ENCODE measurements at places on chromosomes 13 and 19.

DNA sequence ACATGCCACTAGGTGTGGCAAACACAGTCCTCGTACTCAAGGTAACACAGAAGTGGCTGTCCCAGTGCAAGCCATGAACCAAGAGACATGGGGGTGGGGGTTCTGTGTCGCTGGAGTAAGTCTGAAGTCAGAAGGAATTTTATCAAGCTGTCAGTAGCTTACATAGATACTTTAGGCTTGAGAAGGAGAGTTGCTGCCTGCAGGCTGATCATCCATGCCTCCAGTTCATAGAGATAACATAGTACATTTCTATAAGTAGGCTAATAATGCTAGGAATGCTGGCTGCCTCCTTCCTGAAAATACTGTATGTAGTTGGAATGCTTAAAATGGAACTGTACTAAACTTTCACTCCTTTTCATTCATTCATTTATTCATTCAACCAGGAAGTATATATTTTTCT is 70.1 kb downstream of the CAB39L start:
- no peak for DNase-seq

DNA sequence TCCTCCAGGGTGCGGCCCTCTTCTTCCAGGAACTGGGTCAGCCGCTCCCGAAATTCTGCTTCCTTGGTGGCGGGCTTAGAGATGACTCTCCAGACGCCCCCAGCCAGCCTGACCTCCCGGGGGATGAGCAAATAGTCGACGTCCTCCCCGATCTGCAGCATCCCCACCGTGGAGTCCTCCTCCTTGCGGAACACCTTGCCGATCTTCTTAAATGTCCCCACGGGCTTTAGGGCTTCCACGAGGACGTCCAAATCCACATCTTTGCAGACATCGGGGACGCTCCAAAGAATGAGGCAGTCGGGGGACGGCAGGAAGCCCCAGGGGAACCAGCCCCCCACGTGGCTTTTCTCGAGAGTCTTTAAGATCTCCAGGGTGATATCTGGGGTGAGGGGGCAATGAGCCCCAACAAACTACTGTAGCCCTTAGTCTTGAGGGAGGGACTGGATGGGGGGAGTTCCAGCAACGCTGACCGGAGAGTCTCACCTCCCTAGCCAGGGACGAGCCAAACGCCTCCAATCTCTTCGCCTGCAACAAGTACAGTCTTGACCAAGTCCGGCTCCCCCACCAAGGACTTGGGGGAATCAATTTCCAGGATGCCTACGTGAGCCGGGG is 608 bp downstream of the CCDC8 start:
- no peak for DNase-seq

- DNase-seq = no peak
Observed at GRCh38 chr13:48873587-48873986, 102.1 kb upstream of the FNDC3A start.

- DNase-seq = no peak
Observed at GRCh38 chr19:54345938-54346386, 7.0 kb upstream of the LILRA4 start.

GRCh38 chr13:95644601-95645052 is at the start of gene DZIP1:
DZIP1 (minus strand) TSS chr13:95644706; CDS start chr13:95642029, 2,677 bp downstream.
- no peak for DNase-seq

DNA sequence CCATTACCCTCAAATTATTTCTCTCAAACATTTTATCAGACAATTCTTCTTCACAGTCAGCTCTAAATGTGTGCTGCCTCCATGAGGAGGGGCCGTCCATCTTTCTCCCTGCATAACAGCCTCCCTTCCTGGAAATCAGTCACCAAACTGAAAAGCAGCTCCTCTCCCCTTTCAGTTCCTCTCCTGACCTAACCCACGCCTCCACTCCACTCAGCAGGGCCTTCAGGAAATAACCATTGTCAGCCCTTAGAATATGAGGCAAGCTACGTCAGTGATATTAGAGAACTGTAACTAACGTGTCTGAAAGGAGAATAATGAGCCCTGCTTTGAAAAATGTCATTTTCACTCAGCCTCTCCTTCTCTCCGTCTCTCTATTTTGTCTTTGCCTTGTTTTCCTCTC is 116.2 kb downstream of the OLFM4 start:
- DNase-seq = no peak

DNA sequence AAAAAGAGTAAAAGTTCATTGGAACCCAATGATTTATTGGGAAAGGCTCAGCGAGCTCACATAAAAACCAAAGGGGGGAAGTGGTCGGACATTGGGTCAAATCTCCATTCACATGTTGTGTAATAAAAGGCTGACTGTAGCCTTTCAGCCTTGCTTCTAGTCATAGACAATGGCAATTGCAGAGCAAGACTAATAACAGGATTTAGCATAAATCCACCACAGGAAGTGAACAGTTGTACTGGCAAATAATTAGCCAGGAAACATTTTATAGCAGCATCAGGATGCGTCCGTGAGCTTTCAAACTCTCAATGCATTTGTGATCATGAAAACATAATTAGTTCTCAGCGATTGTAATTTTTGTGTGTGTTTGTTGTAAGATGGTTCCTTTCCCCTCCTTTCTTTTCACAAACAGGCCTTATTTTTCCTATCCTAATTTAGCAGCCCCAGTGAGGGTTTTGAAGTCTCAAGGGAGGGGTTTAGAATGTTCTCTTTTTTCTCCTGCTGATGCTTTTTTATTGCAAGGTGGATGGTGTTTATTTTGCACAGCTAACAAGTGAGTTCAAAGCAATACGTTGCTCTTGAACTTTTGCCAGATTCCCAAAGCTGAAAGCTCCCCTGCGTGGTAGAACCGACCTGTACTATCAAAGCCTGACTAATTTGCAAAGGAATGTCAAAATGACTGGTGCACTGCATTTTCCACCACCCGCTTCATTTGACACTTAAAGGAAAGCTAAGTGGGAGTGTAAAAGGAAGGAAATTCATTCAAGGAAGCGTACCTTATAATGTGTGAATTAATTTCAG is 105.6 kb downstream of the SPRY2 start:
- no peak for DNase-seq

- DNase-seq = no peak
Observed at GRCh38 chr13:109784590-109785140, 1.7 kb downstream of the IRS2 start.

DNA sequence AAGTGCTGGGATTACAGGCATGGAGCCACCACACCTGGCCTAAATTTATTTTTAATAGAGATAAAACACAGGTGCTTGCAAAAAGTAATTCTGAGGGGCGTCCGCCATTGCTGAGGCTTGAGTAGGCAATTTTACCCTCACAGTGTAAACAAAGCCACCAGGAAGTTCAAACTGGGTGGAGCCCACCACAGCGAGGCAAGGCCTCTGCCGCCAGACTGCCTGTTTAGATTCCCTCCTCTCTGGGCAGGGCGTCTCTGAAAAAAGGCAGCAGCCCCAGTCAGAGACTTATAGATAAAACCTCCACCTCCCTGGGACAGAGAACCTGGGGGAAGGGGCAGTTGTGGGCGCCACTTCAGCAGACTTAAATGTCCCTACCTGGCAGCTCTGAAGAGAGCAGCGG is 50.7 kb downstream of the B3GLCT start:
- DNase-seq = no peak

- DNase-seq = no peak
Observed at GRCh38 chr19:56764196-56764695, 76.3 kb downstream of the PEG3 start.

DNA sequence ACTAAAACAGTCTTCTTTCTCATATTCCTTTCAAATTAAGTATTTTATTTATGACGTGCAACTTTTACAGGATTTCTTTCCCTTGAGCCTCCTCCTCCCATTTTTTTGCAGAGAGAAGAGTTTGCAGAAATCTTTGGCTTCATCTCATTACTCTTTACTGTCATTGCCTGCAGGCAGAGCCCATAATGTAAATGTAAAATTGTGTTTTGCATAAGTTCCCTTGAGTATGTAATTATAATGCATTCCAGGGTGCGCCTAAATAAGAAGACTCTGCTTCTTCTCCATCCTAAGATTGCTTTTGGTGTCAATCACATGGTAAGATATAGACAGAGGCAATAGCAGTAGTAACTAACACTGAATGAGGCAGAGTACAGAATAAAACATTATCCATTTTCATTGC is 23.0 kb downstream of the MIR17HG start:
- DNase-seq = no peak

DNA sequence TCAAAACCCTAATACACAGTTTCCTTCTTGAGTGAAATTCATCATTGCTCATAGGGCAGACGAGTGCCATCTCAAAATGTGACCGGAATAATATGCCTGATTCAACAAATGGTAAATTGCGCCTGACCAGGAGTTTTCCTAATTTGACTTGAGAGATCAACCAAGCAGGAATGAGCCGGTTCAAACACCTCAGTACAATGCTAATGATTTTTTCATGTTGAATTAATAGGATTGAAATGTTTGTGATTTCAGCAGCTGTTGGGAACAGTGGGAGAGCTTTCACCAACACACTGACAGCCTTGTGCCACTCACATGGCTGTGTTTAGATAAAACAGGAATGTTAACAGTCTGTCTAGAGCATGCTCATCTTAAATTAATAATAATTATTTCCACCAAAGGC is 484.8 kb downstream of the PCDH9 start:
- no peak for DNase-seq

DNA sequence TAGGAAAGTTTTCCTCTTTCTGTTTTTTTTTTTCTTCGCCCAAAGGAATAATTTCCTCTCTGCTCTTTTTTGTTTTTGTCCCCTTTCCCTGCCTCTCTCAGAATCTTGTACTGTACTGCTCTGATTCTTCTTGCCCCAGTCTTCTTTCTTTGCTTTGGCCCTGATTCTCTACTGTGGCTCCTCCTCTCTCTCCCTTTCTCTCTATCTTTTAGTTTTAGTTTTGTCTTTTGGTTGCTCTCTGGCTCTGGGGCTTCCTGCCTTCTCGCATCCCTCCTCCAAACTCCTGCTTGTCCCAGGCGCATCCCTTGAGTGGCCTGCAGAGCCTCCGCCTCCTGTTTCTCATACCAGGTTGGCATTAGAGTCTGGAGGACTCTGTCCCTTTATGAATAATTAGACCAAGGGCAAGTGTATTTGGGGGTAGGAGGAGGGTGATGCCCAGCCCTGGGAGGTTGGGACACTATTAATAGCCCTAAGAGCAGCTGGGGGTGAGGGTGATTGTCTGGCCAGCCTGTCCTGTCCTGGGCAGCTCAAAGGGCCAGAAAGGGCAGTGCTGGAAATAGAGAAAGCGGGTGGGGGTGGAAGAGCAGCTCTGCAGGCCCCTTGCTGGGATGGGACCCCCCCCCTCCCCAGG is 39.1 kb downstream of the LYL1 start:
- DNase-seq = no peak

DNA sequence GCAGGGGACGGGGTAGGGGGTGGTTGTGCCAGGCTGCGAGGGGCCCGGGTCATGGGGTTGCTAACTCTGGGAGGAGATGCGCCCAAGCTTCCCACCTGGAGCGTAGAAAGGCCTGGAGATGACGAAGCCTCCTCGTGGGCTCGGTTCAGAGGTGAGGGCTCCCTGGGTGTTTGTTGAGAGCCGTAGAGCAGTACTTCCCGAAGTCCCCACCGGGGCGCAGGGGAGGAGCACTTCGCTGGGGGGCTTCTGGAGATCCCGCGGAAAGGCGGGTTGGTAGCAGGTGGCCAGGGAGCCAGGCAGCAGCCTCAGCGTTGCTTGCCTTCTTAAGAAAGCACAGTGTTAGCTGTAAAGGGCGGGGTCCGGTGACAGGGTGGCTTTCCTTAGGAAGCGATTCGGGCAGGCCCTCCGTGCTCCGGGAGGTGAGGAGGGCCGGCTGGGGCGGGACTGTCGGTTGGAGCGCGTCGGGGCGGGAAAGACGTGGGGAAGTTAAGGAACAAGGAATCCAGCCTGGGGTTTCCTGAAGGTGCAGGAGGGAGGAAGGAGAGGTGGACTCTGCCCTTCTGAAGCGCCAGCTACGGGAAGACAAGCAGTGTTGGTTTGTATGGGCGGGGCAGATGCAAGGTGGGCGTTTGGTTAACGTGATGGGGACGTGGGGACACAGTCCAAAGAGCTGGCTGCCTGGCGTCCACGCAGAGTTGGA is 3.3 kb downstream of the VSTM2B start:
- no peak for DNase-seq

DNA sequence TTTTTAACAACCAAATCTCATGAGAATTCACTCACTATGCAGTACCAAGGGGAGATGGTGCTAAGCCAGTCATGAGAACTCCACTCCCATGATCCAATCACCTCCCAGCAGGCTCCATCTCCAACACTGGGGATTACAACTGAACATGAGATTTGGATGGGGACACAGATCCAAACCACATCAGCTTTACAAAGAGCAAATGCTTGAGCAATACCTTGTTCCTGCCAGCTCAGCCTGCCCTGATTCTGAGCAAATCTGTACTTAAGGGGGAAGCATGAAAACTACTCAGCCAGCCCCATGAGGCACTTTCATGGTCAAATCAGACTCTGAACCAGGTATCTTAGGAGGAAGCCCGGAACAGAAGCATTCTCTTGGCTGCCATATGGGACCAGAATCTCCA is 259.9 kb downstream of the TBC1D4 start:
- DNase-seq = no peak

DNA sequence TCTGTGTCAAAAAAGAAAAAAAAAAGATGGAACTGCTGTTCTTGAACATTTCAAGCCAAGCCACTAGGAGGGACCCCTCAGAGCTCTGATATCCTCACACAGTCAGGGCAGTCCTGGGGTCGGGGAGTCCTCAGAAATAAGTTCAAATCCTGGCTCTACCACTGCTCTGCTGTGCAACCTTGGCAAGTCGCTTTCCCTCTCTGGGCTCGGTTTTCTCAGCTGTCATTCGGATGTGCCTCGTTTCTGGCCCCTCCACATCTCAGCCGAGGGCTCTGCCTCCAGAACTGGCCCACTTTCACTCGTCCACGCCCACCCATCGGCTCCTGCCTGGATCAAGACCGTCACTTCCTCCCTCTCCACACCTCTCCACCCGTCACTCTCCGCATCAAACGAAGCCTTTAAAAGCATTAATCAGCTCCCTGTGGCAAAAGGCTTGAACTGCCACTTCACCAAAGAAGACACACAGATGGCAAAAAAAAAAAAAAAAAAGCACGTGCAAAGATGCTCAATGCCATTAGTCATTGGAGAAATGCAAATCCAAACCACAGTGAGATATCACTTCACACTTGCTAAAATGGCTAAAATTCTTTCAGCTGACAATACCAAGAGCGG is 7.4 kb upstream of the ZNRF4 start:
- DNase-seq = no peak

DNA sequence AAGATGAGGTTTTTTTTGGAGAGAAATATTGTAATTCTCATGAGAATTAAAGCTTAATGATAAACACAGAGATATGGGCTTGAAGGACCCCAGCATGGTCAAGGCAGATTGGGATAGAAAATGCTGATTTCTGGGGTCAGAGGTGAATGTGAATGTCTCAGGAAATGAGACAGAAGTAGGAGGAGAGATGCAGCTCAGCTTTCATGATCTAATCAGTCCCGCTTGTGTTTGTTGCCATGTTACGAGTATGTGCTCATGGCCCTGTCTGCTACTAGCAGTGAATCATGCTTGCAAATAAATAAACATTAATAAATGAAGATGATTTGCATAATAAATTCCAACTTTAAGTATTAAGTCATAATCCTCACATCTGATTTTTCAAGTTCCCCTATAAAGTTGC is 23.0 kb upstream of the NDFIP2 start:
- DNase-seq = no peak

GRCh38 chr19:48415395-48415794 is 21.9 kb downstream of the GRIN2D start:
- peak; percentile 42 for DNase-seq

GRCh38 chr19:19224150-19224851 is 12.5 kb downstream of the NCAN start:
- no peak for DNase-seq

Data from stimulated activated CD8-positive, alpha-beta memory T cell treated with anti-CD3 and anti-CD28 coated beads, Interleukin-7, amount 100 ng/mL, for 4 hours (primary cell).